Activated CD8-positive, alpha-beta memory T cell treated with anti-CD3 and anti-CD28 coated beads, Interleukin-2, amount 50 U/mL, for 4 hours (primary cell): ENCODE measurements at places on chromosomes 3 and 15.

- no peak for DNase-seq
Observed at GRCh38 chr3:179264449-179264848, 13.5 kb upstream of the KCNMB3 start.

GRCh38 chr3:148211725-148212124 is 486.0 kb upstream of the AGTR1 start:
- no peak for DNase-seq

- DNase-seq: no peak
Observed at GRCh38 chr15:96147267-96147666, 183.2 kb upstream of the NR2F2 start.

- DNase-seq: no peak
Observed at GRCh38 chr15:58269455-58270414, 131.6 kb downstream of the AQP9 start.

GRCh38 chr3:187667526-187667925 is 2.7 kb downstream of the SST start:
- DNase-seq: no peak

DNA sequence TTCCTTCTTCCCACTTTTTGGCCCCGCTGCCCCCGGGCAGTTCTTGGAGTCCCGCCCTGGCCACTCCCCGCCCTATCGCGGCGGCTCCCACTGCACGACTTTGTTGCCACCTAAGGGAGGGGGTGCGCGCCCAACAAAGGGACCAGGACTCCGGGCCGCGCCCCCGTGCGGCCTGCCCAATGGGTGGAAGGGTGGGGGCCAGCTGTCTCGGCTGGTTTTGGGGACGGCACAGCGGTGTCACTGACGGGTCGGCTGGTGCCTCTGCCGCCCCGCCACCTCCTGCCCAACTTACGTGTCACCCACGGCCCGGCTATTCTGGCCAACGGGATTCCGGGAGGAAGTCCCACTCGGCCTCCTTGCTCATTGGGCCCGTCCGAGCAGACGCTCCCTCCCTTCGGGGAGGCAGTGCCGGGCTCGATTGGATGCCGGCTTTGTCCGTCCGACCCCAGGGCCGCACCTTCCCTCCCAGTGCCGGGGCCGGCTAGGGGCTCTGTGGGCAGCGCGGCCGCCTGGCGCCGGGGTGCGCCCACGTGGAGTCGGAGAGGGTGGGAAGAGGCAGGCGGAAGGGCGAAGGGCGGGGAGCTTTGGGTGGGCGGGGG is at the start of gene GOLIM4:
TSS of gene GOLIM4 (minus strand) at position 314 of the 599 bp plus-strand sequence. CDS start 639 bp downstream, outside the sequence.
- DNase-seq: peak; percentile 46

DNA sequence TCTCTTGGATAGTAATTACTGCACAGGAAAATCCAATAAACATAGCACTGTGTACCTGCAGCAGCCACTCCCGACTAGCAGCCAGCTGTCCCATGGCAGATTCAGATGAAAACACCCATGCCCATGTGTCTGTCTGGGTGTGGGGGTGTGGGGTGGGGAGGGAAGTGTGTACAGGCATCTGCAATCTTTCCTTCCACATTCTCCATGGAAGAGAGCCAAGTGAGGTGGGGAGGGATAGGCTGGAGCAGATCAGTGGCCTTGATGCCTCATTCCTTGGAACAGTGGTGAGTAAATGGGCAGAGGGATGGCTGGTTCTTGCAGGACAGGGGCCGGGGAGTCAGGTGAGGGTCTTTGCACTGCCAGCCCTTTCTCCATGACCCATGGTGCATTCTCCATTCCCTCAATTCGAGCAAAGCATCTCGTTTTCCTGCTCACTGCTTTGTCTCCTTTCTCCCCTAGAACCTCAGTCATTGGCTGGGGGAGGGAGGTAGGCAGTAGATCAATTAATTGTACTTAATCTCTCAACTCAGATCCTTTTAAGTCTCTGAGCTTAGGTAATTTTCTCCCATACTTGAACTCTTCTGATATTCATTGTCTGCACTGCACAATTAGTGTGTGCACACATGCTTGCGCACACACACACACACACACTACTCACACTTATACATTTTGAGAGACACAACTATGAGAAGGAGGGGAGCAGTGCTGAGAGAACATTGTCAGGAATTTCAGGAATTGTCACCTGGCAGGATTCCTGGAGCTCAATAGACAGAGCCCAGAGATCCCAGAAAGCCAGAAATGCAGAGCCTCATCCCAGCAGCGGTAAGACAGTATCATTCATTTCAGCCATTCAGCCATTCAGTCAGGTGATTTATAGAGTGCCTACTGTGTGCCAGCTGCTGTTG is 31.9 kb downstream of the PDIA5 start:
- no peak for DNase-seq

DNA sequence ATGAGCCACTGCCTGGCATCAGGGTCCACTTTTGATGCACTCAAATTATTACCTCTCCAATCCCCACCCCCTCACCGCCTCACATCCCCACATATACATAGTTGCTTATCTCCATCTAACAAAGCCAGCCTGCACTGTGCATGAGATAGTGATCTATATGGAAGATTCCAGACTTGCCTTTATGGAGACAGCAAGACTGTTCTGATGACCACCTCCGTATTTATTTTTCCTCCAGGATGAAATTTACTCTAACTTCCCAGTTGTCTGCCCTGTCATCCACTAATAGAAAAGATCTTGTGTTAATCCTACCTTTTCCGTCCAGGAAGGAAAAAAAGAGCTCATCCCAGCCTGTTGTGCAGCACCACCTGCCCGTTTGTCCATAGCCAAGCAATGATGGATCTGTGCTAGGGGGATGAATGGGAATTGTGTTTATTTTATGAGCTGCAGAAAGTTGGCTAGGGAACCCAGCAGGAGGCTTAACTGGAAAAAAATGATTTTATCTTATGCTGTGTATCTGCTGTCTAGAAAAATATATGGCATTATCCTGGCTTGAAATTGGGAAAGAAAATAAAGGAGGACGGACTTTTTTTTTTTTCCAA is 114.5 kb downstream of the CD47 start:
- DNase-seq: no peak

DNA sequence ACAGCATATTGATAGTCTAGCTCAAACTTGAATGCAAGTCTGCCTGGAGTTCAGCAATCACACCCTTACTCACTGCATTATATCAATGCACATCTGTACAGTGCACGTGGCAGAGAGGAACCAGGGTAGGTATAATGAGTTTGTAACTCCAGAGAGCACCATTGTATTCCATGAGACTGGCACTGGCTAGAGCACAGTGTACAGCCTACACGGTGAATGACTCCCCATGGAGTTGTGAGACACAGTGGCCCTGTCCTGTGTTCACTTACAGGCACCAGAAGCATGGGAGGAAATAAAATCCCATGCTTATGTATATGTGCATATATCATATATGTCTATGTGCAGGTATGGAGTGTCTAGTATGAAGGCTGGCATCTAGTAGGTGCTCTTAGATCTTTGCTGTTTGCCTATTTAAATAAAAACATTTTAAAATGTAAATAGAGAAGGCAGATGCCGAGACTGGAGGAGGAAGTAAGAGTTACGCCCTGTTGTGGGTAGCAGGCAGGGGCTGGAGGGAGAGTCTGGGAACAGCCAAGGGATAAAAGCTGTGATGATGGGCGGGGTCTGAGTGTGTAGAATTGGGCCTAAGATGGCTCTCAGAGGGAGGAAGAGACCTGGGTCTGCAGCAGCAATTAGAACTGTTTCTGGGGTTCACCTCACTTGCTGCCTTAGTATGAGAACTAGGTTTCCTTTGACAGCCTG is 360.7 kb upstream of the ICE2 start:
- no peak for DNase-seq

- no peak for DNase-seq
Observed at GRCh38 chr3:130737622-130738021, 9.0 kb downstream of the PIK3R4 start.

GRCh38 chr15:39145854-39146625 is 434.8 kb upstream of the THBS1 start:
- DNase-seq: no peak

GRCh38 chr3:150232992-150233451 is 175.1 kb upstream of the TSC22D2 start:
- DNase-seq: no peak

GRCh38 chr3:142500211-142500610 is 52.4 kb upstream of the XRN1 start:
- no peak for DNase-seq

GRCh38 chr15:92495446-92495845 is 101.8 kb downstream of the ST8SIA2 start:
- no peak for DNase-seq

GRCh38 chr3:190448256-190448655 is 1.4 kb downstream of the TMEM207 start:
- DNase-seq: no peak

DNA sequence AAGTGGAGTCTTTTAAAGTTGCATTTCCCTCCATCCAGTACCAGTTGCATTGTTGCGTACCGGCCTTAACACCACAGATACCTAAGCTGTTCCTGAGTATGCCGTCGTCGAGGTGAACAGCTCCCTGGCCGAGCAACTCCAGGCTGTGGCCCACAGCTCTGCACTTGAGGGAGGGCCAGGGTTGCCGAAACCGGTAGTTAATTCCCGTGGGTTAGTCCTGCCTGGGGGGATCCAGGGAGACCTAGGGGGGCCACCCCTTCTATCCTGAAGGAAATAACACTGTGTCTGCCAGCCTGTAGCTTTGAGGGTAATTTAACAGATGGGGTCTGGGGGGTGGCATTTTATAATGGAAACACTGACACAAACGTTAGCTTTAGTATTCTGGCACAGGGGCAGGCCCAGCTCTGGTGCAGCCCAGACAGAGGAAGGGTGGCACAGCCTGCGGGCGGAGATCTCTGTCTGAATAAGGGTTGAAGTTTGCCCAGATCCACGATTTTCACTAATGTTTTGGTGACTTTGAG is 60.8 kb downstream of the RGMA start:
- DNase-seq: no peak

GRCh38 chr3:44984335-44984734 is 8.3 kb downstream of the EXOSC7 start:
- DNase-seq: no peak
